Stimulated activated CD8-positive, alpha-beta memory T cell treated with anti-CD3 and anti-CD28 coated beads, Interleukin-7, amount 100 ng/mL, for 4 hours (primary cell): ENCODE measurements at places on chromosomes 11 and 22.

DNA sequence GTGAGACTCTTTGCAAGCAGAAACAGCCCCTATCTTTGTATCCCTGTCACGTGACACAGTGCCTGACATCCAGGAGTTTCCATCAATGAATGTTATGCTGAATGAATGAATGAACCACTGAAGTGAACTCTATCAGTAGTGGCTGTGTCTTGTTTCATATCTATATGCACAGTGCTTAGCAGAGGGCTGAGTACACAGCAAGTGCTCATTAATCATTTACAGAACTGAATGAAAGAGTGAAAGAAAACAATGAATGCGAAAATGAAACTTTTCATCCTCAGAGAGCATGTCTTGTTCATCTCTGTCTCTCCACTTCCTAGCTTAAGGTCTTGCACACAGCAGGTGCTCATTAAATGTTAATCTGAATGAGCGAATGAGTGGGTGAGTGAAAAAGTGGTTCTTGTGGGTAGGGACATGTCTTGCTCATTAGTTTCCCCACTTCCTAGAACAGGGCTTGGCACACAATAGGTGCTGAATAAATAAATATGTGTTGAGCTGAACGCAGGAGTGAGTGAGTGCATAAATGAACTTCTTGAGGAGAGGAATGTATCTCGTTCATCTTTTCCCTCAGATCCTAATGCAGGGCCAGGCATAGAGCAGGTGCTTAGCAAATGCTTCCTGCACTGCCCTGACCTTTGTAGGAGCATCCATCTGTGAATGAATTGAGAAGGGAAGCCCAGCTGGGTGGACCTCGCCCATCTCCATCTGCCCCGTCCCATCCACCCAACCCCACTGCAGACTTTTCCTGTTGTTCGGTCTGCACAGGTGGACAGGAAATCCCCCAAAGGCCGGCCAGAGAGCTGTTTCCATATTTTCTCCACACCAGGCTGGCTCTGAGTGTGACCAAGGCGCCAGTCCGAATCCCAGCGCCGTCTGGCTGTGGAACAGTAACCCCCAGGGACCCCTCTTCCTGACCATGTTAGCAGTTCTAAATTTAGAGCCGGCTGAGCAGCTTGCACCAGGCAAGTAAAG is 113.4 kb upstream of the CRYBB3 start:
- DNase-seq = no peak

- DNase-seq = no peak
These were observed 159.1 kb downstream of the PGR start for GRCh38 chr11:100970283-100971164.

DNA sequence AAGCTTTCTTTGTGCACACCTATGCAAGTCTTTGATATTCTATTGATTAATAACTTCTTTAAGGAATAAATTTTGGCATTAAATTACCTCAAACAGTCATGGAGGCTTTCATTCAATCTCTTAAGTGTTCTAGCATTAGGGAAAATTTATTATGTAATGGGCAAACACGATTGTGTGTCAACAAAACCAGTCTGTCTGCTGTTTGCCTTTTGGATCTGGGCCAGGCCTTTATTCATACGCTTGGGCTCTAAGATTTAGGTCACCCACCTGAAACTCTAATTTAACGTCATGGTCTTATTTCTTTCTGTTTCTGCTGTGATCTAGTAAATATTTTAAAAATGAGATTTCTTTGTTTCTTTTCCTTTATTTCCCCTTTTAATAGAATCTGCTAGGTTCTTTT is 1270.6 kb downstream of the LRRC4C start:
- no peak for DNase-seq

GRCh38 chr22:47051441-47052071 is 289.1 kb downstream of the TBC1D22A start:
- no peak for DNase-seq

GRCh38 chr22:42991010-42991651 is 23.8 kb downstream of the PACSIN2 start:
- no peak for DNase-seq

- no peak for DNase-seq
These were observed 1818.1 kb upstream of the RAG2 start for GRCh38 chr11:38416141-38416540.

GRCh38 chr11:122112470-122113365 is 3.3 kb downstream of the BLID start:
- DNase-seq = no peak

- no peak for DNase-seq
These were observed 81.5 kb downstream of the WT1 start for GRCh38 chr11:32353884-32354283.

DNA sequence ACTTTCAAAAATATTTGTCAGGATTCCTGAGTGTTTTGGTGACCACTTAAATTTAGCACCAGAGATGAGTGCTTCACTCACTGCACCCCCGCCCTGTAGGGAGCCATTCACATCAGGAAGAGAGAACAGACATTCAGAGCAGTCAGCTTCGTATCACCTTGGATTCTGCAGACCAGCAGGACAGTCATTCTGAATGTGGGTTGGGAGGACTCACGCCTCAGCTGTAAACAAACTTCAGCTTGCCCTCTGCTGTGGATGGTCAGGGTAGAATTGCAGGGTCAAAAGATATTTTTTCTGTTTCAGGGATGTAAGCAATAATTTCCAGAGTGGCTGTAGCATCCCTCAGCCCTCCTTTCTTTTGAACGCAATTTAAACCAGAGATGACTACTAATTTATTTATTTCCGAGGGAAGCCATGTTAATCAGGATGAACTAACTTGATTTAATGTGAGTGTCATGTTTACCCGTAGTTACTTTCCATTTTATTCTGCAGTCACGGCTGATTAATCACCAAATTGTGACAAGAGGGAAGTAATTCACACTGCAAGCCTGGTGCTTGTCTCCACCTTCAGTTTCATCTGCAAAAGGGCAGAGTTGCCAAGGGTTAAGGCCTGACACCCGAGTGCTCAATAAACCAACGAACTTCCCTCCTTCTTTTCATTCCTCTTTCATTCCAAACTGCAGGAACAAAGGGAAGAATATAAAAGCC is 174.2 kb upstream of the DDI1 start:
- DNase-seq = no peak

DNA sequence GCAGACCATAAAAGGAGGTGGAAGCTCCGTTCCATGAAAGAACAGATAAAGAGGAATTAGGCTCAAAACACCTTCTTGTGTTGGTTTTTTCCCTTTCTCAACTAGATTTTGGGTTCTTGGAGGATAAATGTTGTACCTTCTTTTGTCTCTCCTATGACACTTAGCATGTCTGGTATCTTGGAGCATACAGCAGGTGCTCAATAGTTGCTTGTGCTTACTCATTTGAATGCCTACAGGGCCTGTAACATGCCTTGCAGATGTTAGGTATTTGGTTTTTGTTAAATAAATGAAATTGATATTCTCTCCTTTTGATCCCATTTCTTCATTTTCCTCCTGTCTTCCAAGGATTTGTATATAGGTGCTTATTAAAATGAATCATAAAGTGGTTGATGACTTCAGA is 16.4 kb upstream of the PLET1 start:
- DNase-seq = no peak

DNA sequence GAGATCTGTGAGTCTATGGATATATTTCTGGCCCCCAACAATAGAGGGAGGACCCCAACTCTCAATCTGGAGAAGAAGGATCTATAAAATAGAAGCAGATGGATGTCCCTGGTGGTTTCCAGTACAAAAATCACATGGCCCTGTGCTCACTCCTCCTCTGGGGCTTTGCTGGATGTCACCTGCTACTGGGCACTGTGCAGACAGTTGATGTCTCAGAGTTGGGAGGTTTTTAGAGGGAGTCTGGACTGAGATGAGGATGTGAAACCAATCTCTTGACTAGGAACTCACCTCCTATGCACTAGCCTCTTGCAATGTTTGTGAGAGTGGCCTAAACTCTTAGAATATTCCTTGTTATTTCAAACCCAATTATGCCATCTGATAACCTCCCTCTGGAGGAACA is 107.2 kb downstream of the SCN3B start:
- DNase-seq = no peak

- DNase-seq = no peak
These were observed 34.8 kb downstream of the EFCAB6 start for GRCh38 chr22:43777286-43777685.

DNA sequence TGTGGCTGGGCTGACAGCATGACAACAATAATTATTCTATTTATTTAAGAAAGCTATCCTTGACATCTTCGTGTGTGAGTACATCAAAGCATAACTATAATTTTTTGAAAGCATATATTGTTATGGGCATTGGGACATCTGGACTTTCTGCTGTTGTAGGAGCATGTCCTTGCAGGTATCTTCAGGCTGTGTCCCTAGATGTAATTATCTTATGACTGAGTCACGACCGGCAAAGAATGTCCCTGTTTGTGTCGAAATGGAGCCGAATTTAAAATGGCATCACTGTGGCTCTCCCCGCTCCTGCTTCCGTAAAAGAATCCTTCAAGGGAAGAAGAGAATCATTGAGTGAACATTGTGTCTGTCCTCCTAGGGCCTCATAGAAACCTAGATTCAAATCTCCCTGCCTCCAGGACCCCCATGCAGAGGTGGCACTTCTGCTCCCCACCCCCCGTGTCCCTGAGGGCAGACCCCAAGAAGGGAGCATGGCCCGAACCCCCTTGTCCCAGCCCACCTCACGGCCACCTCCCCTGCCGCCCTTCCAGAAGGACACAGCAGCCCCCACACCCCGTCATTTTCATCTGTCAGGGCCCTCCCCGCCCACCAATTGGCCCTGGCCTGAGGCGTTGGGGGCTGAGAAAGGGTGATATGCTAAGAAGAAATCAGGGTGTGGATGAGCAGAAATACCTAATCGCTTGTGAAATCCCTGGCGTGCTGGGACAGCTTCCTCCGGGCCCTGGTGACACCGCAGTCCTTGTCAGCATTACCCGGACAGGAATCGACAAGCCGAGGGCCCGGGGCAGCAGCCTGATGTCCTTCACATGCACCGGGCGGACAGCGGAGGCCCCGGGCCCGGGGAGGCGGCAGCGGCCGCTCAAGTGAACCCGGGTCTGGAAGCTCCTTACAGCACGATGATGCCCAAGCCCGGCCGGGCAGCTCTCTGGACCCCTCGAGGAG is 48.6 kb upstream of the SLC22A12 start:
- no peak for DNase-seq

DNA sequence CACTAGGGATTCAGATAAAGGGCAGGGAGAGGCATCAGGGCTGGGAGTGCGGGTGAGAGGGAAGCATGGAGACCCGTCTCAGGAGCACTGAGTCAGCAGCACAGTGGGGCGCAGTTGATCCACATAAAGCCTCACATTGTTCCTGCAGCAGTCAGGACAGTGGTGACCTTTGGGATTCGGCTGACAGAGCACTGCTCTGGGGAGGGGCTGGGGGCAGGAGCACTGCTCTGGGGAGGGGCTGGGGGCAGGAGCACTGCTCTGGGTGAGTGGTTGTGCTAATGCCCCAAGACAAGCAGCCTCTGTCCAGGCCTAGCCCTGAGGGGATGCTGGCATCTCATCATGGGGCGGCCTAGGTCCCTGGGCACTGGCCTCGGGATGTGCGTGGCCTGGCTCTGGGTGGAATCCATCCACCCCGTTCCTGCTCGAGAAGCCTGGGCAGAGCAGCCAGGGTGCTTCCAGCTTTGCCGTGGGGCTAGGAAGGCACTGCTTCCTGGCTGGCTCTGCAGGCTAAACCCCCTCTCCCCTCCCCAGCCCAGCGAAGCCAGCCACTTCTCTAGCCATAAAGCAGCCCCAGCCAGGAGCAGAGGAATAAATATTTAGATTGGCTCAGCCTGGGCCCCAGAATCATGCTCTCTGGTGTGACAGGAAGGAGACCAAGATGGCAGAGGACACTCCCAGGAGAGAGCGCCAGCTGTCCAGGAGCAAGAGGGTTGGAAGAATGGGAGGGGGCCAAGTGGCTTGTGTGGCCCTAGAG is 7.3 kb downstream of the OAF start:
- no peak for DNase-seq

DNA sequence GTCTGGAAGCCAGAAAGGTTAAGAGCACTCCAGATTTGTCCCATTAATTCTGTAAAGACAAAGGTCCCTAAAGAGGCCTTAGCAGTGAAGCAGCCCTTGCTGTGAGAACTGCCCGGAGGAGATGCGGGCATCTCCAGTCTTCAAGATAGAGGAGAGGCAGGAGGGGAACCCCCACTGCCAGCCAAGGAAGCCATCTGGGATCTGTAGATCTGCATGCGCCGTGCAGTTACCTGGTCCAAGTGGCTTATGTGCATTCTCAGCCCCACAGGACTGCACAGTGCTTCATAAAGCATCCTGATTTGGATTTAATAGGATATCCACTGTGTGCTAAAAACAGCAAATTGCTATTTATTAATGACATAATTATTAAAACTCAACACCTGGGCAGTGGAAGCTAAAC is 834.6 kb downstream of the NTM start:
- DNase-seq = no peak

DNA sequence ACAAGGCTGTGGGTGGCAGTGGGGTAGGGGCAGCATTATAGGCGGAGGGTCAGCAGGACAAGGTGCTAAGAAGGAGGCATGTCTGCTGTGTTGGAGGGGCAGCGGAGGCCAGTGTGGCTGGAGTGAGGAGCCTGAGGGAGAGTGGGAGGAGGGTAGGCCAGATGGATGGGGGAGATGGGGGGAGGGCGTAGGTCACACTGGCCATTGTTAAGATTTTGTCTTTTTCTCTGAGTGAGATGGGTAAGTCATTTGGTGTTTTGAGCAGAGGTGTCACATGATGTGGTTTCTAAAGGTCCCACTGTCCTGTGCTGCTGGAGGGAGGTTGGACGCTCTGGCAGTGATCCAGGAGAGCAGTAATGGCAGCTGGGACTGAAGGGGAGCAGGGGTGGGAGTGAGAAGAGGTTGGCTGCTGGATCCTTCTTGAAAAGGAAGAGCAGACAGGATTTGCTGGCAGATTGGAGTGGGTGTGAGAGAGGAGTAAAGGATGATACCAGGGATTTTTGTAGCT is 9.8 kb downstream of the PPP6R3 start:
- DNase-seq = no peak

DNA sequence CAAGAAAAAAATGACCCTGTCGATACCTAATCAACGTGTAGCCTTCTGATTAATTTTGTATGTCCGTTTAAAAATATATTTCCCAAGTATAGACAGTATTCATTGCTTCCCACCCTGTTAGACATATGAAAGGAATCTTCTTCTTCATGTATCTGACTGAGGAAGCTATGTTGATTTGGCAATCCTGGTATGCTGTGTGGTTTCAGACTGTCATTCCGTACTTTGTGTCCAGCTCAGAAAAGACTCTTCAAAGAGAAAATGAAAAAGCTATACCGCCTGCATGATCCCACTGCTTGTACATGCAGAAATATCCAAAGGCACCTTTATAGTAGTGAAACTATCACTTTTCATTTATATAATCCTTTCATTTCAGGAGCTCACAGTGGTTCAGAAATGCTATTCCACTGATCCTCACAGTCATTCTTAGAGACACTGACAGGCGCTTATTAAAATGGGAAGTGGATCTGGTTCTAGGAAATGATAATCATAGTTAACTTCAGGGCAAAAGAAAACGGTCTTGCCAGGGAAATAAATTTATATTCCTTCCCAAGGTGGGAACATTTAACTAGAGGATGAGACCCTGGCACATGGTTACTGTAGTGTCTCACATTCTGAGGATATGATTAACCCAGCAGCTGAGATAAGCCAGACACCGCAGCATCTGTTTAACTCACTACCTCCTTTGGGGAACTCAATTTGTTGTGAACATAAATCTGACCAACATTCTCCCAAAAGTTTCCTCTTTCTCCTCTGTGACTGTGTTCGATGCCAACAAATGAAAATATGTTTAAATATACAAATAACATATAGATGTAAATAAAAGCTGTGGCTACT is 599.2 kb upstream of the LUZP2 start:
- no peak for DNase-seq

GRCh38 chr11:41522391-41522790 is 62.9 kb upstream of the LRRC4C start:
- DNase-seq = no peak

- DNase-seq = no peak
These were observed 86.7 kb upstream of the RASSF10 start for GRCh38 chr11:12922418-12922817.
